ENCODE measurements at places on chromosomes 12 and 14. TPM values are rescaled to one million over a fixed set of nuclear protein-coding genes. Genes with fewer than 3 reads are reported as not detected.

DNA sequence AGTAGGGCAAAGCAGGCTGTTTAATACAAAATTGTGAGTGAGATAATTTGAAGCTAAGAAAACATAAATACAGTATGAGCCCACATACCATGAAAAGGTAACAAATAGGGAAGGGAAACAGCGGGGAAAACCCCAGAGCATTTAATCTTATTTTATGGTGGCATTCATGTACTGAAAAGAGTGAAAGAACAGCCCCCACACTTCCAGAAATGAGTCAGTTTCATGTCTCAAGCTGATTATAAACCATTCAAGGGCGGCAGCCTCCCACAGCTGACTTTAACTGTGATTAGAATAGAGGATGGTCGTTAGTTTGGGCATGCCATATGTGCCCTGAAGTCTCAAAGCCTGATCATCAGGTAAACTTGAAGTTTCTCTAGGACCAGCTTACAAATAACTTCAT lies 64.5 kb downstream of the FOXG1 start:
- no peak for DNase-seq

DNA sequence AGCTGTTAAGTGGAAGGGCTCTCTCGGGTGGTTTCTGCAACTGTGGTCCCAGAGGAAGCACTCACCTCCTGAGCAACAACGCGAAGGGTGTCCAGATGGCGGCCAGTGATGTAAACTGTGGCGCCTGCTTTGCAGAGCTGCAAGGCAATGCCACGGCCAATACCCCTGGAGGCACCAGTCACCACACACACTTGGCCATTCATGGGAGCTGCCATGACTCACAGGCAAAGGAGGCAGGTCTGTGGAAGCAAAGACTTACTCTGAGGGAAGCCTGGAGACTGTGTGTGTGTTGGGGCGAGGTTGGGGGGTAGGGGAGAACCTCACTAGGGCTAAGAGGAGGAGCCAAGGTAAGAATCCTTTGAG lies 707 bp downstream of the DHRS1 start:
- DNase-seq, result peak; percentile 82

DNA sequence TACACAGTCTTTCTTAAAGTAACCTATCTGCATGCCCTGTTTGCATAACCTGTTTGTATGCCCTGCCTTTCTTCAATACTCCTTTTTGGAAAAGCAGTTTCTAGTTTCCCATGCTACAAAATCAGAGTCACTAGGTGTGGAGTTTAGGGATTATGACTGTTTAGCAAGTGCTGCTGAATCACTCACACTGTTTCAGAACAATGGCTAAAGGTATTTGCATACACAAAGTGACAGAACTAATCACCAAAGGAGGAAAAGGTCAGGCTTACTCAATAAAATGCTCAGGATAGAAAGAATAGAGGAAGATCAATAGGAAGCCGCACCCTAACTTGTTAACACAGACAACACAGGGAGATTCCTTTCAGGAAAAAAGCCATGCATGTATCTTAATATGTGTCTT lies 19.4 kb downstream of the EGLN3 start:
- DNase-seq, result no peak

- peak; percentile 99 for DNase-seq
Measured at GRCh38 chr12:96233939-96234461, 39.8 kb downstream of the ELK3 start.

DNA sequence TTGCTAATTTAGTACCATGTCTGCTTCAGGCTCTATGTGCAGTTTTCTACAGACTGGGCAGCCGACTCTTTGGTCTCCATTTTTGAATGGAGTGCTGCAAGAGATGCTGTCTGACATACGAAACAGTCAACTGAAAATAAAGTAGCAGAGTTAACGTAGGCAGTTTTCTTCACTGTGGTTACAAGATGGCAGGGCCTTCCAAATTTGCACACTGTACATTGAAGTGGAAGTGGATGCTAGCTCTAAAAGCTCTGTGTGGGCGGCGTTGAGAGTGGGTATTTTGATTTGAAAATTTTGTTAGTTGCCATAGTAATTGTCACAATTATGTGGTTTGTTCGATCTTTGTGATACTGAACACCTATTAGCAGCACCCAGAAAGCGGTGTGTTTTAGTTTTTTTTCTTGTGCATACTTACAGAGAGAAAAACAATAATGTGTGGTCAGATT lies 154.9 kb upstream of the ATP2B1 start:
- no peak for DNase-seq

GRCh38 chr12:74393272-74393671 lies 144.4 kb upstream of the ATXN7L3B start:
- peak; percentile 5 for DNase-seq

DNA sequence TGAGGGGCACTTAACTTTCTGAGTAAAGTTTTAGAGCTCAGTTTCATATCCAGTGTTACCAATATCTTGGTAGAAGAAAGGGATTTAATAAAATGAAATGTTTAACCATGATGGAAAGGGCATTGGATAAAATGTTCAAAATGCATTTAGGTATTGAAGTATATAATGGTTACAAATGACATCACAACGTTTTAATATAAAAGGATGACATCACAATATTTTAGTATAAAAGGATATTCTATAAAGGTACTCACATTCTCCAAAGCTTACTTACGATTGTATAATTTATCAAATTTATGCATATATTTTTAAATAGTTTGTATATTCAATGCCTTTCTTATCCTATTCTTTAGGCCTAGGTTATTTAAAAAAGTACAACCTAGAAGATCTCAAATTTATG lies 226.1 kb downstream of the PPFIA2 start:
- DNase-seq, result no peak

DNA sequence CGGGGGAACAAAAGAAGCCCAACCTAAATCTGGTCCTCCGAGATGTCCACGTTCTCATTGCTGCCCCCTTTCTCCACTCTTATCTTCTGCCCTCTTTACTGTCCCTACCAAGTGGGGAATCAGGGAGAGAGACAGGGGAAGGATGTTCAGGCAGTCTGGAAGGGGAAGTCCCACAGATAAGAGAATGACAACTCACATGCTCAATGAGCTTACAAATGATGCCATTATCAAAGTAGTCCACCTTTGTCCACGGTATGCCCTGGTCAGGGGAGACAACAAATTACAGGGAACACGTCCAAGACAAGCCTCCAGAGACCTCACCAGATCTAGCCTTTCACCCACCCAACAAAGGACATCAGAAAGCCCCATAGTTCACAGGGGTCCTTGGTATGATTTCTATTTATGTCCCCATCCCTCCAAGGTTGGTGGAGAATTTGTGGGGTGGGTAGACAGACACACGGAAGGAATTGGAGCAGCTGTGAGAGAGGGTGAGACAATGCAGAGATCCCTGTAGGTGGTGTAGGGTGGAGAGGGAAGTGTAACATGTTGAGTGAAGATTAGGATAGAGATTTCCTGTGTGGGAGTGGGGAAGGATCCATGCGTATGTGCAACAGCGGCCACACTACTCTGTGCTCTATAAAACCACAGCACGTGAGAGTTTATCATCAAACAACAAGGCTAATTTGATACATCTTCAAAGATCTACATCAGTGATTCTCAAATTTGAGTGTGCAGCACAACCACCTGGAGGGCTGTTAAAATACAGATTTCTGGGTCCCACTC lies 10.7 kb downstream of the MYO1A start:
- DNase-seq, result no peak

DNA sequence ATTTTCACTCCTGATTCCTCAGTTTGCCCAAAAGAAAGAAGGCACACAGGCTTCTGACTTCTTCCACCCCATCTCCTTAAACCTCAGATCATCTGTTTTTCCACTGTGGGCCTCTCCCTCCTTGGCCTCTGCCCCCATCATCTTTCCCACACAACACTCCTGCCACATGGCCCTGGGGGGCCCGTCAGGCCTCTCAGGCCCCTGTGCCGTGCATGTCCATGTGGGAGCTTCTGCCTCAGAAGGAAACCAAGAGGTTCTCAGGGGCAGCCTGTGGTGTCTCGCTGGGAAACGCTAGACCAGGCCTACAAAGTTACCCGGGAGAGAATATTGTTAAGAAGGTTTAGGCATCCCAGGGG lies 8.0 kb downstream of the KLHL33 start:
- no peak for DNase-seq

GRCh38 chr12:87254381-87255030 lies 774.7 kb downstream of the C12orf50 start:
- no peak for DNase-seq

DNA sequence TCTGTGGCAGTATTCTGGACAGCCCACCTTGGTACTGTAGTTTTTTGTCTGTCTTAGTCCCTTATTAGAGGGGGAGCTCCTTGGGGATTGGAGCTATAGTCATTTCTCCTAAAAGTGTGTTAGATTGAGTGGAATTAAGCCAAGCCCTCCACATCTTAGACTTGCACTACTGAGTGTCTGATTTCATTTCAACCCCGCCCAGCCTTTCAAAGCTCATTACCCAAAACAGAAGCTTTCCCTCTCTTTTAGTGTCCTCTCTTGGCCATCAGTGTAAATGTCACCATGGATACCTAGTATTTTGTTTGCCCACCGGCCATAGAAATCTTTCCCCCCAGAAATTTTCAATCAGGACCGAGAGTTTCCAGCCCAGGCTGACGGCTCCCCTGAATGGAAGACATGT lies 74.5 kb downstream of the LRRC74A start:
- no peak for DNase-seq

DNA sequence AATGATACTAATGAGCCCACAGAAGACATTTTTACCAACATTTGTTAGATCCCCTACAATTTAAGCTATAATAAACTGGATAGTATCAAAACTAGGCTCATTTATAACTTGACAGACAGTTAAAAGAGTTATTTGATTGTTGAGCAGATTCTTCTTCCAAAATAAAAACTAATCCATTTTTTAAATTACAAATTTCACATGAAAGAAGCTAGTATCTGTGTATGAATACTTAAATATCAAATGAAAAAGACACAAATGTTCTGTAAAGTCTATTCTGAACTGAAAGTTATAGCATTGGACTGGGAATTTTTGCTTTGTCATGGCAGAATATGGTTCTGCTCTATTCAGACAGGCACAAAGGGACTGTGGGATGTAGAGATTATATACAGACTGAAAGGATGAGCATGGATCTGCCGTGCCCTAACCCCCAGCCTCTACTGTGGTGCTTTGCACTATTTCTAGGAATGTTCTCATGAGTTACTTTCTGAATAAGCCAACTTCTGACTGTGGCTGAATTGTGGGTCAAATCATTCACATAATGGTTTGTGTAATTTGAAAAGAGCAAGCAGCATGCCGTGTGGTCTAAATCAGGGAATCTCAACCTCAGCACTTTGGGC lies 352.7 kb downstream of the KCNH5 start:
- DNase-seq, result peak; percentile 56

DNA sequence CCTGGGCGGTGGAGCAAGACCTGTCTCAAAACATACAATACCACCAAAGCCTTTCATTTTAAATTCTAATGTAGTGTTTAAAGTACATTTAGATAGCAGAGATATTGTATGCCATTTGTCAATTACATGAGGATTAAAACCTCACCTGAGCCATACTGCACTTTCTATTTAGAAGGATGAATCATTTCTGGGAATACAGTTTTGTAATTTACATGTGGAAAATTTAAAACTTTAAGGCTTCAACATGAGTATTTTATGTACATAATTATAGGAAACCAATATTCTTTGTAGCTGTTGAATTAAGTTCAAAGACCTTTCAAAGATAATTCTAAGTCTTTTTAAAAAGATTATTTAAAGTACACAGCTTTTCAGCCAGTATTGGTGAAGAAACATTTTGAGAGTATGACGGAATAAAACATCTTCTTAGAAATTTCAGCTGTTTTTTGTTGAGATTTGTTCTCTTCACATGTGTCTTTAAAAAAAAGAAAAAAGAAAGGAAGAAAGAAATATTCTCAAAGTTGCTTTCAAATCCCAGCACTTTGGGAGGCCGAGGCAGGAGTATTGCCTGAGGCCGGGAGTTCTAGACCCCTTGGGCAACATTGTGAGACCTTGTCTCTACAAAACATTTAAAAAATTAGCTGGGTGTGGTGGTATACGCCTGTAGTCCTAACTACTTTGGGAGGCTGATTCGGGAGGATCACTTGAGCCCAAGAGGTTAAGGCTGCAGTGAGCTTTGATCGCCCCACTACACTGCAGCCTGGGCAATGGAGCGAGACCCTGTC lies 34.5 kb upstream of the CCT2 start:
- no peak for DNase-seq

DNA sequence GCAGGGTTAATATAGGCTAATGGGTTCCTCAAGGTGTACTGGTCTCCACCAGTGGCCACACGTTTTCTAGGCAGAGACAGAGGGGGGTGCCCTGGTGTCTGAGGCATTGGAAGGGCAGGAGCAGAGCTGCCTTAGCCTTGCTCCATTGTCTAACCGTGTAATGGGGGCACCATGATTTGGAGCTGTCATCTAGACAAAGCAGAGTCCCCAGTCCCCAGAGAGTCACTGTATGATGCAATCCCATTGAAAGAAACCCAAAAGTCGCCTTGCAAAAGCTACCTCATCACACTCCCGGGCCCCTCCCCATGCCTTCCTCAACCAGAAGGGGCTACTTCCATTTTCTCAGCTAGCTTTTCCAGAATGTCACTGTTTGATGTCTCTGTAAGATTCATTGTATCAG lies 487.1 kb downstream of the AACS start:
- no peak for DNase-seq

GRCh38 chr14:22334275-22334577 lies 254.8 kb downstream of the DAD1 start:
- DNase-seq, result no peak

DNA sequence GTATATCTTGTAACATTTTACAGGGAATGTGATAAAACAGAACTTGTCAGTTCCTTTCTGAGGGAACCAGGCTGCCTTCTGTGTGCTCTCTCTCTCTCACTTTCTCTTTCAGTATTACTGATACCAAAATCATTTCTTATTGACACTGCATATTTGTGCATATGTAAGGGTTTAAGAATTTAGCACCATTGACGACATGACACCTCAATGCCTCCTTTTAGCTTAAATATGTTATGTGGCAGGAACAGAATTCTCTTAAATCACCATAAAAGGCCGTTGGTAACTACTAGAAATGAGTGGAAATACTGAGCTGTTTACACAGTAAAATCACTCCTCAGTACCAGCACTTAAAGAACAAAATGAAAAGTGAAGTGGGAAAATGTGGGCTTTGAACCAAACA lies 457.7 kb upstream of the SYT1 start:
- DNase-seq, result peak; percentile 44

- peak; percentile 54 for DNase-seq
Measured at GRCh38 chr12:79689477-79690141, 1.2 kb downstream of the PAWR start.

GRCh38 chr12:121801595-121802484 lies 2.0 kb upstream of the SETD1B start:
- DNase-seq, result peak; percentile 44

- no peak for DNase-seq
Measured at GRCh38 chr14:78071016-78071549, 99.1 kb upstream of the NRXN3 start.

- DNase-seq, result no peak
Measured at GRCh38 chr12:53738406-53739213, 11.4 kb upstream of the CALCOCO1 start.

GRCh38 chr12:68587448-68587873 lies 23.2 kb upstream of the RAP1B start:
- DNase-seq, result no peak

KCNJ8 gene
- total RNA-seq, result 7.4 TPM

SYNDIG1L gene
- total RNA-seq, result not detected

RIMBP2 gene
- total RNA-seq, result 0.17 TPM

TAS2R20 gene
- 2.1 TPM for total RNA-seq

PAN2 gene
- 18.5 TPM for total RNA-seq

MAP3K9 gene
- total RNA-seq, result 0.17 TPM
